Fibroblast of gingiva (primary cell): ENCODE measurements at places on chromosomes 5 and 9.

DNA sequence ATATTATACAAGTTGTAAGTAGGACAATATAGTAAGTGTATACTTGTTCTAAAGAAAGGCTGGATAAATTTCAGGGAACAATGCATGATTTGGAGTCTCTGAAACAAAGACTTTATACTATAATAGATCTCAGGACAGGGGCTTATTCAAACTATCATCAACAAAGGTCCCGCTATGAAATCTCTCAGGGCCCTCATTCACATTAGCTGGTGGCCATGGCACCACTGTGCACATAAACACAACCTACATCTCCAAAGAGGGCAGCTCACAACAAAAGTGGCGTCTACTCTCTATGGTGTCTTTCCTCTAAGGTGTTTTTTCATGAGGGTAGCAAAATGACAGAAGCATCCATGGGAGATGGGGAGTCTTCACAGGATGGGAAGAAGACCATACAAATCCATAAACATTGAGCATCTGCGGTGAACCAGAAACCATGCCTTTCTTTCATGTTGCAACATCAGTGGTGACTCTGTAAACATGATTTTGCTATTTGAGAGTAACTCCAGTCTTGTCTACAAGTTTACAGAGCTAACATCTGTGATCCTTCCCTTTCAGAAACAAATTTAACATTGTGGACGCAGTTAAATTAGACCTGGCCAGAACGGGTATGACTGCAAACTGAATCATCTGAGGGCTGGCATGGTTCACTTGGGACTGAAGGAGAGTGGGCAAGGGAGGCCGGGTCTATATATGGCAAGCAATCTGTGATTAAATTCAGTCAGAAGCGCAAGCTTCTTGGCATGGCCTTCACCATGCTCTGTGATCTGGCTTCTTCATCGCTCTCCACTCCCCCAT lies 5.5 kb downstream of the TTLL11 start:
- DNase-seq = peak; percentile 87

DNA sequence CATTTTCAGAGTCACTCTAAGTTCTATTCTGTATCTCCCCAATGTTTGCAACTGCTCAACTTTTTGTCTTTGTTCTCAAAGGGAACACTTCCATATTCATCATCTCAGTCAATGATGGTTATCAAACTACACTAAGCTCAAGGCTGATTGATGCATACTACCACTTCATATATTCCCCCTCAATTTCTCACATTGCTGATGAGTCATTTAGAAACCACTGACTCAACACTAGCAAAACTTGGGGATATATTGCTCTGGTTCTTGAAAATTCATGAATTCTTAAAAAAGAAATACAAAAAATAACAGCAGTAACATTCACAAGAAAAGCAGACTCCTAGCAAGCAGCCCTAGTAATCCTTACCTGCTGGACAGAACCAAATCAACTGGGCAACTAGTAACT lies 52.2 kb downstream of the ABHD17B start:
- DNase-seq = no peak

DNA sequence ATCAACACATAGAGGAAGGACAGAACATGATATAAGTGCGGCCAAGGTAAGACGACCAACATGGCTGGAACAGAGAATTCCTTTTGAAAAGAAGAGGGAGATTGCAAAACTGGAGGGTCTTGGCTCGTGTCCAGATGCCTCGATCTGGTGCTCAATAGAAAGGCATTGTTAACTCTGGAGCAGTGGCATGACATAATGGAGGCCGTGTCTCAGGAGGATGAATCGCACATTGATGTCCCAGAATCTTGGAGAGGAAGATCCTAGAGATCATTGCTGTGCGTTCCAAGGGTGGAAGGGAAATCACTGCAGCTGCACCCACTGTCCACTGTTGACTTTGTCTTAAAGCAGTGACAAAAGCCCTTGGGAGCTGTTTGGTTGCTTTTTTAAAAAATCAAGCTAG lies 30.9 kb downstream of the GRAMD2B start:
- DNase-seq = no peak

DNA sequence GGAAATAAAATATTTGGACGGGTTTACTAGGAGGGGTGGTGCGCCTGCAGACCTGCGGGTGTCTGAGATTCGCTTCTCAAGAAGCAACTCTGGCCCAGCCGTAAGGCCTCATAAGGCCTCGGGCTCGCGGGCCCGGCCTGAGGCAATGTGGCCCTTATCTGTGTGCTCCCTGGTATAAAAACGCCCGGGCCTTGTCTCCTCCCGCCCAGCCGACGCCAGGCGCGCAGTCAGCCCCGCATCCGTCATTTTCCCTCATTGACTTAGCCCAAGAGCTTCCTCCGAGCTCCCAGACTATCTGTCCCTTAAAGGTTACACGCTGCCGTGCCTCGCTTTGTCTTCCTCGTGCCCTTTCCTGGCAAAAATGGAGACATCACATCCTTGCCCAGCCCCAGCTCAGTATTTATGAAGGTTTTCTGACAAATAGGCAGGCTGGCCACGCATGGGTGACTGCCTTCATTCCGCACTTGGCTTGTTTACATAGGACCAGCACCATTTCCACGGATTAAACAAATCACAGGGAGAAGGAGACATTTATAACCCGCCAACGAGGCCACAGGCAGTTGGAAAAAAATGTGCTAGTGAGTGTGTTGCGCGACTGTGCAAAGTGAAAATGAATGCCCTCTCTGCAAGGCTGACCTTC lies 74.5 kb upstream of the TBCA start:
- no peak for DNase-seq

DNA sequence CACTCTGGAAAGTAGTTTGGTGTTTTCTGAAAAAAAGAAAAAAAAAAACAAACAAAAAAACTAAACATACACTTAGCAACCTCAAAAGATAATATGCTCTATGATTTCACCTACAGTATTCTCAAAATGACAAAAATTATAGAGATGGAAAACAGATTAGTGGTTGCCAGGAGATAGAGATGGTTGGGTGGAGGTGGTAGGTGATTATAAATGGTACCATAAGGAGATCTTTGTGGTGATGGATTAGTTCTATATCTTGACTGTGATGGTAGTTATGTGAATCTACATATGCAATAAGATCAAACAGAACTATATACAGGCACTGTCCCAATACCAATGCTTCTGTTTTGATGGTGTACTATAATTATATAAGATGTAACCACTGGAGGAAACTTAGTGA lies 32.0 kb downstream of the PTBP3 start:
- DNase-seq = no peak

DNA sequence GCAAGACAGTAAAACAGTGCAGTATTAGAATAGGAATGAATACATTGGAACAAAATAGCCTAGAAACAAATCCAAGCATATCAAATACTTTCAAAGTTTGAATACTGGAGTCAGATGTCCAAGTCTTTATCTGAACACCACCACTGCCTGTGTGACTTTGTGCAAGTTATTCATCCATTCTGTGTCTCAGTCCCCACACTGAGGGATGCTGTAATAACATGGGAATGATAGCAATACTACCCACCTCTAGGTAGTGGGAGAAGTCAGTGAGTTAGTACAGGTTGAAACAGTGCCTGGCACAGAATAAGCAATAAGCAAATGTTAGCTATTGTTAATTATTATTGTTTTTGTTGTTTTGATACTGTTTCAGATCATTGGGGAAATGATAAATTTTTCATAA lies 130.9 kb downstream of the SUSD1 start:
- no peak for DNase-seq

DNA sequence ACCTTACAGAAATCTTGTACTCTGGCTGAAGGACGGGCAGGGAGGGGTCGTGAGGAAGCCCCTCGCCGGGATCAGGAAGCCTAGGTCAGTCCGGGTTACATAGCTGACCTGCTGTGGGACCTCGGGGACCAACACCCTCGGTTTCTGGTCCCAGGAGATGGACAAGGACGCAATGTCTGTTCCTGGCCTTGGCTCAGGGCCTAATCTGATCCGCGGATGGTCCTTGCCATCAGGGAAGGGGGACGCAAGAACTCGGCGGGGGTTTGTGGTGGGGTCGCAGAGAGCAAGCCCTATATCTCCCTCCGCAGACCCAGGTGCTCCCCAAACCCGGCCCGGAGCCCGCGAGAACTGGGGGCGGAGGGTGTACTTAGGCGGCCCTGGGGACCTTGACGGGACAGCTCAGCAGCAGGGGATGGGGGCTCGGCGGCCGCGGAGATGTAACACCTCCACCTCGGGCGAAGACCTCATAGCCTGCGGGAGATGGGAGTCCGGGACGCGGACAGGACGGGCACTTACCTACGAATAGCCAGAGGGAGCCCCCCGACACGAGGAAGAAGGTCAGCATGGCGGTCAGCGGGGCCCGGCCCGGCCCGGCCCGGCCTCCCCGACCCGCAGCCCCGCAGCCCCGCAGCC lies 353 bp downstream of the ACSL6 start:
- DNase-seq = no peak

GRCh38 chr5:165504674-165505073 lies 1999.3 kb downstream of the MAT2B start:
- DNase-seq = no peak

DNA sequence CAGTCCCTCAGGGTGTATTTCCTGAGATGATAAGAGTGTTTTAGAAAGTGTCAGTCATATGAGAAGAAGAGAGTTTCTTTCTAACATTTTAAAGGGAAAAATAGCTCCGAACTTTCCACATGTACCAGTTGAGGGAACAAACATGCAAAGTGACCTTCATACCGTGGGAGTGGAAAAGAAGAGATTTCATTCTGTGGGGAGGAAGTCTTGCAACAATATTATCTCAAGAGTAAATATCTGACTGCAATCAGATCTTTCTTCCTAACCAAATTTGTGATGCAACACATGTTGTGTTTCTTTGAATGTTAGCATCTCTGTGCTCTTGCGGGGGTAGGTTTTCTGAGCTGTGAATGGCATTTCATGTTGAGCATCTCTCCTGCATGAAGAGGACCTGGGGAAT lies 30.6 kb downstream of the ANKRD55 start:
- peak; percentile 47 for DNase-seq

DNA sequence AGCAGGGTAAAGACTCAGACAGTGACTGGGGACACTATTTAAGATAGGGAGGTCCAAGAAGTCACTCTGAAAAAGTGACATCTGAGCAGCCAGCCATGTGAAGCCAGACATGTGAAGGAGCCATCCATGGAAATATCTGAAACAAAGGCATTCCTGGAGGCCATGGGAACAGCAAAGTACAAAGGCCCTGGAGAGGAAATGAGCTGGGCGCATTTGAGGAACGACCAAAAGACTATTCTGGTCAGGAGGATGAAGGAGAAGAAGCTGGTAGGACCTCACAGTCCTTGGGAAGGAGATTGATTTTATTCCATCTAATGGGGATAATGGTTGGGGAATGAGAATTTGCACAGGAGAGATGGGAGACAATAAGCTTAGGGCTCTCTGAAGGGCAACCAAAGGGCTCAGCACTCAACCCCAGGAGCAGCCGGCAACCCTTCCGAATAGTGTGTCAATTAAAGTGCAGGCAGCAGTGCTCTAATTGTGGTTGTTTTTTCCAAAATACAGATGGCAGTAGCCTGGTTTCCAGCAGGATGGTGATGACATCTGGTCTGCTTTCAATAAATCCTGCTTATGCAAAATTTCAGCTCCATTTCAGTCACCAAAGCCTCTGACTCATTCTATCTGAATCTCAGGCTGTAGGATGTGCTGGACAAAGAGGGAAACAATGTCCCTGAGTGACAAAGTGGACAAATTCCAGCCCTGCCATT lies 26.7 kb downstream of the FOXI1 start:
- DNase-seq = peak; percentile 81

DNA sequence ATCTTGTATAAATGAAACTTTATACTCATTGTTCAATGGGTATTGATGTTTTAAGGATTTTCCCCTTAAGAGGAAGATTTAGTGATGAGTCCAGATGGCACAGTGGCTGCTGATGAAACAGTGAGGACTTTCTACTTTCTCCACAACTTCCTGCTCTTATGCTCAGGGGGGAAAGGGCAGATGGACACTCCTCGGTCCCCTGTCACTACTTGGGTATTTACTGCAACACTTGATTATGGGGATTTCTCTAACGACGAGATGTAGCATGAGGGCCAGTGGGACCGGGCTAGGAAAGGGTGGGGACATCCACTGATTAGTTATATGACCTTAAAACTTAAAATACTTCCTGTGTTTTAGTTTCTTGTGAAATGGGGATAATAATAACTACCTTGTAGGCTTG lies 146.1 kb upstream of the HMHB1 start:
- DNase-seq = no peak
